Renal cortical epithelial cell (primary cell): ENCODE measurements at places on chromosomes 5 and 9. TPM values are rescaled to one million over a fixed set of nuclear protein-coding genes. Genes with fewer than 3 reads are reported as not detected.

CAMSAP1 gene
- 31.6 and 39.8 TPM in 2 replicates for total RNA-seq

TRAF1 gene
- 3.4 and 16.0 TPM in 2 replicates for total RNA-seq

ADCY2 gene
- not detected in 2 replicates for total RNA-seq

DMRT3 gene
- total RNA-seq, result not detected in 2 replicates
